ENCODE measurements at places on chromosomes 1 and 21.

DNA sequence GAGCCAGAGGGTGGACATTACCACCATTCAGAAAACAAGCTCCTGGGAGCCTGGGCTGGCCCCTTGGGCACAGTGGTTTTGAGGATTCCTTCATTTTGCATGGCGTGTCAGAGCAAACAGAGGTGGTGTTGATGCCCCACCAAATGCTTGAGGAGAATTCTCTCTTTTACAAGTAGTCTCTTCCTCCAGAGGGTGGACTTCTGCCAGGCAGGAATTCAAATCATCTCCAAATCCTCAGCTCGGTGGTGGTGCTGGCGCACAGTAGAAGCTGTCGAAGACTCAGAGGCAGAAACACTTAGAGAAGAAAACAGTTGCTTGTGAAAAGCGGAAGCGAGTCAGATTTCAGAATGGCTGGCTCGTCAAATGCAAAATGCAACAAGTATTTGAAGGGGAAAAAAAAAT, 3.4 kb upstream of the CHI3L1 start:
- no peak for DNase-seq

- no peak for DNase-seq
These were observed 66.2 kb downstream of the SGIP1 start for GRCh38 chr1:66599899-66600737.

DNA sequence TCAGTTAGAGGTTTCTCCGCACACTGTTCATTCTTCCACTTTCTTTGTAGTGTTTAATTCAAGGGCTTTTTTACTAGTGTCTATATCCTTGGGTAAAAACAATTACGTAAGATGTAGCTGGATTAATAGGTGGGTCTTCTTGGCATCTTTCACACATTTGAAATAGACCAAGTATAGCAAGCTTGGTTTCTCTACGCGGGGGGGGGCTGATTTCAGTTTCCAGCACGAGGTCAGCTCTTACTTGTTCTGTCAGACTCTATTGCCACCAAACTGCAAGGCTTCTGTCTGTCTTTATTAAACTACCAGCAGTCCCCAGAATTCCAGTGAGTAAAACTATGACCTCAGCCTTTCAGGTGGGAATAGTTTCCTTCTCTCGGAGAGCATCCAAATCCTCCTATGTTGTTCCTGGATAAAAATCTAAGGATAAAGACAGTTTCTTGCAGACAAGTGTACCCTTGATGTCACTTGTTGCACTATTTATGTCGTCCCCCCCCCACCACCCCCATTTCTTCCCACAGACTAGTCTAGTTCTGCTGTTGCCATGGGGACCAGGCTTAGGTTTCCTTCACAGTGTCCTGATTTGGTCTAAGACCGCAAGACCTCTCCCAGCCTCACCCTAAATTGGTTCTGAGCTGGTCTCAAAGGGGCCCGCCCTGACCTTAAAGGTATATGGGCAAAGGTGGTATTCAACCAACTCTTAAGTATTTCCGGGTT, 17.0 kb downstream of the SPATA46 start:
- DNase-seq: no peak

- no peak for DNase-seq
These were observed 83.9 kb downstream of the PAX7 start for GRCh38 chr1:18714404-18715175.

- DNase-seq: no peak
These were observed 39.1 kb upstream of the KIF1B start for GRCh38 chr1:10171105-10171767.

DNA sequence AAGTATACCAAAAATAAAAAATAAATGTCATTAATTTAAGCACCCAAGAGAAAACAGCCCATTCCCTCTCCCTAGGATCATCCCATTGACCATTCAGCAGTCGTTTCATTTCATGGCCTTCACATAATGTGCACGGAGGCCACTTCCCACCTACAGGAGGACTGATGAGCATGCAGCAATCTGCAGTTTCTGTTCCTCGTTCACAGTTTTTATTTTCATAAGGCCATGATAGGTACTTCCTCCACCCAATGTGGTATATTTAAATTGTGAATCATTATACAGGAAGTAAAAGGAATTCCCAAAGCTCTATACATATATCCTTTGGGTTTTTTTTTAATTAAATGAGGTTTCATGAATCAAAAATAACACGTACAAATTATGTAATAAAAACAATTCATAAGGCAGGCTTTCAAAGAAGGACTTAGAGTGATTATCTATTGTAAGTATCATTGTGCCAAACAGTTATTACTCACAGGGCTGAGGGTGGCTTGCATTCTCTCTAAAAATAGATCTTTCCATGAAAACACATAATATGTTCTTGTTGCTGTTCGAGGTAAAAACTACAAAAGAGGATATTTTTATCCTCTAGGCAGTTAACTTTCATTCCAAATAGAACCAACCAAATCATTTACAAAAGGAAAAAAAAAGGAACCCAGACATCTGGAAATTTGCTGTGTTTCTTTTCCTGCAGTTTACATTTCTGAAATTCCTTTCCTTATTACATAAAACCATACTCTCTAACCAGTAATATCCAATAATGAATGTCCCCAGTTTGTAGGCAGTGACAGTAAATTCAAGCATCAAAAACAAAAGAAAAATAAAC, 27.5 kb upstream of the SLC44A3 start:
- no peak for DNase-seq

- no peak for DNase-seq
These were observed 2.3 kb downstream of the LGALS8 start for GRCh38 chr1:236526079-236526478.

DNA sequence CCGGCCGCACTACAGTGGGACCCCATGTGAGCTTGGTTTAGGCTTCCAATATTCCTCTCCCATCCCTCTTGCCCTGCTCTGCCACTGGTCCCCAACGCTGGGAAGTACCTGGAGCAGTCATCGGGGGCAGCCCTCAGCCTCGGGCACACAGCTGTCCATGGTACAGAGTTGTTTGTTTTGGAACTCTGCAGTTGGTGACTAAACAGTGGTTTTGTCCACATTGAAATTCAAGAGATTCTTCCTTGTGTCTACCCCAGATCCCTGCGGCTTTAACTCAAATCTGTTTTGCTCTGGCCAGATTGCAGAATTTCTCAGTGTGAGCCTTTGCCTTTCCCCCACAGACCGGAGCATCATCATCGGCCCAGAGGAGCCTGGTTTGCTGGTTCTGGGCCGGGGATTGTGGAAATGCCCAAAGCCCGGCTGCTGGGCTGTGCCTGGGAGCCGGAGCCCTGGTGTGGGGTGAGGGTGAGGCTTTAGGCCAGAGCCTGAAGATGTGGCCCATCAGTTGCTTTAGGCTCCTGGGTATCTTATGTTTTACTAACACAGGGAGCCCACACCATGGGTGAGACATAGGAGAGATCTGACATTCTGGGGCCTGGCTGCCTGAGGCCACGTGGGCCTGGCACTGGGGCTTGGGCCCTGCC, 93.2 kb downstream of the ARHGEF10L start:
- DNase-seq: no peak

DNA sequence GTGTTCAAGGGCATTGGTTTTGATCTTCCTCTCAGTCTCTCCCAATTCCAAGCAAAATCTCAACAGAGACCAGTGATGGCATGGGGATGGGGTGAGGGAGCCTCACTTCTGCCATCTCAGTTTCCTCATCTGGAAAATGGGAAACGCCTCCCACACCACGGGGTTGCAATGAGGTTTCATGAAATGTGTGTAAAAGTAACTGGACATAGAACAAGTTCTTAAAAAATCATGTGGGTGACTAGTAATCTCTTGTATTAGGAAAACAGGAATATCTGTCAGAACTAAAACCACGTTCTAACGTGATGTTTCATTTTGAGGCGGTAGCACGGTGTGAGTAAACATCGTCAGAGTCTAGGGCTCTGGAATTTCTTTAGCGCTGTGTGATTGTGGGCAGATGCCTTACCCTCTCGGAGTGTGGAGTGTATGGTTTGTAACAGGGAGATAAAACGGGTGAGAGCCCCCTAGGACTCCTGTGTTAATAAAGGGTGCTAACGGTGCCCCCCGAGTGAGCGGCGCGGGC, 55.5 kb upstream of the DNAJC6 start:
- DNase-seq: no peak

DNA sequence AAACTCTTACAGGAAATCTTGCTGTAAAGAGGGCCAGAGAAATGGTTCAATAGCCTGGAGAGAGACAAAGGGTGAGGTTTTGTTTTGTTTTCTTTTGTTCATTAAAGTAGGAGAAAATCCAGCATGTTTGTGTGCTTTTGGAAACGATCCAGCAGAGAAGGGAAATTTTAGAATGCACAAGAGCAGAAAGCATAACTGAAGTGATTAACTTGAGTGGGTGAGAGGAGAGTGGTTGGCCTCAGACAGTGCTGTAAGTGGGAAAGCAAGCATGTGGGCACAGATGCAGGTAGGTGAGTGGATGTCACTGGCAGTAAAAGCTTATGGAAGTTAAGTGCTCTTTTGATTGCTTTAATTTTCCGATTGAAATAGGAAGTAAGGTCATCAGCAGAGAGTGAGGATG, 50.2 kb downstream of the EEIG2 start:
- DNase-seq: no peak

DNA sequence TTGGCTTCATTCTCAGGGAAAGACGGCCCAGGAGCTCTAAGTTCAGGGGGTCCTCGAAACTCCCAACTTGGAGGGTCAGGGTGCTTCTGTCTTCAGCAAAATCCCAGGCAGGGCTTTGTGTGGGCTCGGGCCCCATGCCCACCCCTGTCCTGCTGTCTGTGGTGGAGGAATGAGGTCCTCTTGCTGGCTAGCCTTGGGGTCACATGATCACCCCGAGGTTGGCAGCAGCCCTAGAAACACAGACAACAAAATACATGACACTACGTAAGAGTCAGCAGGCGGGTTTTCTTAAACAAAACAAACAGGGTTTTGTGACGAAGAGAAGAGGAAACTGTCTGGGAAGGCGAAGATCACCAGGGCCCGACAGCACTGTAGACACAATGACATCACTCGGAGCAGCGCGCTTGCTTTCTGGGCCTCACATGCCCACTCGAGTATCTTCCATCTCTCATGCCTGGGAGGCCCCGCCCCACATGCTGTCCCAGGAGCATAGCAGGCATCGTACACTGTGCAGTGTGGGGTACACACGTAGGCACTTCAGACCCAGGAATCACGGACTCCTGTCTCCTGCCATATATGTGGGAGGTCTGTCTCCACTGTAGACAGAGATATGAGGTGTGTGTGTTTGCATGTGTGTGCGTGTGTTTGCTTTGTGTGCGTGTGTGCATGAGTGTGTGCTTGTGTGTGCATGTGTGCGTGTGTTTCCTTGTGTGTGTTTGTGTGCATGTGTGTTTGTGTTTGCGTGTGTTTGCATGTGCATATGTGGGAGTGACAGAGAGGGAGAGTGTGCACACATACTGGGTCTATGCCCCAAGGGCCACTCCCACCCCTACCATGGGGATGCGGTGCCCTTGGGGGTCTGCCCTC, 94.7 kb downstream of the SIK1 start:
- no peak for DNase-seq

- no peak for DNase-seq
These were observed 17.7 kb downstream of the CBR1 start for GRCh38 chr21:36087362-36088138.

DNA sequence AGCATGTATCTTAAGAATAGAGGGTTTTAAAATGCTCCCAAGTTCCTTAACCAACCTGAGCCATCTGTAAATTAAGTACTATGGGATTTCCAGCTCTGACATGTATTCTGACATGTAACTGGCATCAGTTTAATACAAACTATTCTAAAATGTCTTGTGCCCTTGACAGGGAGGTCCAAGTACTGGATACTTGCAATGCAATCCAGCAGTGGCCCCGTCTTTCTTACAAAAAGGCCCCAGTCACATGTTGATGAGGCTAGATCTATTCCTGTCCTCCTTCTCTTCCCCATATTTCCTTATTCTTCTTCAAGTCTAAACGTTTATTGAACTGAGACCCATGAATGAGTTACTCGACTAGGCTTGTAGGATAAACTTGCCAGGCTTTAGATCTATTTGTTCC, 46.4 kb downstream of the MRPL39 start:
- no peak for DNase-seq

DNA sequence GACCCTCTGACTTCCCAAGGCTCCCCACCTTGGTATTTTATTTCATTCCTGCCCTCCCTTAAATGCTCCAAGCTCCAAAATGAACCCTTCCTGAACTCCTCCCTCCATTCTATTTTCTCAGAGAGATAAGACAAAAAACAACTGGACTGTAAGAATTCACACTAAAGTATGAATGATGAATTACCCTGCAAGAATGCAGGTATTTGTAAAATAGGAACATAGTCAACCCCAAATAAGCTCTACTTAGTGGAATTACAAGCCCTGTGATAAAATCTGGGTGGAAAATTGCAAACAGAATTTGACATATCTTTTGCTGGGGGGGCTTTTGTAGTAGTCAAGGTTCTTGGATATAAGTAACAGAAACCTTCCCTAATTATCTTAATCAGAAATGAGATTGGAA, 67.8 kb upstream of the GJA8 start:
- DNase-seq: no peak

DNA sequence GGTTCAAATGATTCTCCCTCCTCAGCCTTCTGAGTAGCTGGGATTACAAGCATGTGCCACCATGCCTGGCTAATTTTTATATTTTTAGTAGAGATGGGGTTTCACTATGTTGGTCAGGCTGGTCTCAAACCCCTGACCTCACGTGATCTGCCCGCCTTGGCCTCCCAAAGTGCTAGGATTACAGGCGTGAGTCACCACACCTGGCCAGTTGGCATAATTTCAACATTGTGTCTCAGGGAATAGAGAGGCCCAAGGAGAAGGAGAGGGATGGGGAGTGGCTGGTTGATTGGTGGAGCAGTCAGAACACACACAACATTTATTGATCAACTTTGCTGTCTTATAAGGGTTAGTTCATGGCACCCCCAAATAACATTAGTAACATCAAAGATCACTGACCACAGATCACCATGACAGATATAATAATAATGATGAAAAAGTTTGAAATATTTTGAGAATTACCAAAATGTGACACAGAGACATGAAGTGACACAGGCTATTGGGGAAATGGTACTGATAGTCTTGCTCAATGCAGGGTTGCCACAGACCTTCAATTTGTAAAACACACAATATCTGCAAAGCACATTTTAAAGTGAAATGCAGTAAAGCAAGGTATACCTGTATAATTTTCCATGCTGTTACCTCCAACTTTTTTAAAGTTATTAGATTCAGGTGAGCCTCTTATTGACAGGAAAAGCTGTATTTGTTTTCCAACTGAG, 15.8 kb upstream of the CYB5R1 start:
- DNase-seq: no peak

DNA sequence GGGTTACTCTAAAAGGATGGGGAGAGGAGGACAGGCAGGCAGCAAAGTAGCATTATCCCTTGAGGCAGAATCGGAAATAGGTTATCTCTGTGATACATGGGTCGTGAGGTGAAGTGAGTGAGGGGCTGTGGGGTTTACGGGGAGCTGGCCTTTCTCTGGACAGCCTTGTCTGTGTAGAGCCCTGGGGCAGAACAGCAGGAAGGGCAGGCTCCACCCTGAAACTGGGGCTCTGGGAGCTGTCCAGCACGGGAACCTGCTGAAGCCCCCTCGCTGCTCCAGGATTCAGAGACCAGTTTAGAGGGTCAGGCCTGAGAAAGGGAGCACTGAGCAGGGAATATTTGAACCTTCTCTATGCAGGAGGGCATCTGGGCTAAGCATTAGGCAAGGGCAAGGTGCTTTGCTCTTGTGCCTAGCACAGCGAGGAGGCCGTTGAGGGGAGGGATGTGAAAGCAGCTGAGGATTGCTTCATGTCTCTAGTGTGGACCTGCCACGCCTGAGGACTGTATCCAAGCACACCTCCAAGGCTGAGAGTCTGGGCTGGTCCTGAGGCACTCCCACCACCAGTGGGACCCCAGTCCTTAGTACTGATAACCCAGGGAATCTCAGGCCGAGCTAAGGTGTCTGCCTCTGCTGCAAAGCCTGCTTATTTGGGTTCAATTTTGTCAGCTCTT, 55.8 kb downstream of the NAV1 start:
- DNase-seq: no peak

Data from T-helper 22 cell (primary cell).